ENCODE measurements at places on chromosomes 1 and 21. TPM values are rescaled to one million over a fixed set of nuclear protein-coding genes. Genes with fewer than 3 reads are reported as not detected.

LIN28A gene
- not detected for total RNA-seq

SYPL2 gene
- not detected for total RNA-seq

CD1D gene
- total RNA-seq: not detected

DNTTIP2 gene
- 74.5 TPM for total RNA-seq

MCOLN3 gene
- 1.1 TPM for total RNA-seq

TBCE gene
- 27.4 TPM for total RNA-seq

- peak; percentile 80 for DNase-seq
These were observed 9.0 kb downstream of the LRRC47 start for GRCh38 chr1:3787349-3787715.

DNA sequence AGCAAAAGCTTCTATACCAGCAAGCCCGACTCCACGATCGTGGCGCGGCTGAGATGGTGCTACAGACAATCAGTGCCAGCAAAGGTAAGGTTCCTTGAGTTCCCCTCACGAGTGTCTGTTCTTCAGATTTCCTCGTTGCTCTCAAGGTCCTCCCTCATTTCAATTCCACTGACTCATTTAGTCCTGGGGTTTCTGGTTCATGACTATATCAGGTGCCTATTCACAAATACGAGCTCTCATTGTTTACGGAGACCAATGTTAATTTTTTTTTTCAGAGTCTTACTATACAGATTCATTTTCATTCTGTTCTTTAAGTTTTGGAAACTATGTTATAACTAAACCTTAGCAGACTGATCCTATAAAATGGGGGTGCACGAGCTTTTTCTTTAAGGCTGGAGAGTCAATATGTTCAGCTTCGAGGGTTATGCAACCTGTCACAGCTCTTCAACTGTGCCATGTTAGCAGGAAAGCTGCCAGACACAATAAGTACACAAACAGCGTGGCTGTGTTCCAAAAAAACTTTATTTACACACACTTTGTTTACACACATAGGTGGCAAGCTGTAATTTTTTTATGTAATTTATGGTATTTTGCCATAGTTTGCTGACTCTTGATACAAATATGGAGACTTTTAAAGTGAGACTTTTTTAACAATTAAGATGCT is 134.3 kb downstream of the ZP4 start:
- DNase-seq: no peak

DNA sequence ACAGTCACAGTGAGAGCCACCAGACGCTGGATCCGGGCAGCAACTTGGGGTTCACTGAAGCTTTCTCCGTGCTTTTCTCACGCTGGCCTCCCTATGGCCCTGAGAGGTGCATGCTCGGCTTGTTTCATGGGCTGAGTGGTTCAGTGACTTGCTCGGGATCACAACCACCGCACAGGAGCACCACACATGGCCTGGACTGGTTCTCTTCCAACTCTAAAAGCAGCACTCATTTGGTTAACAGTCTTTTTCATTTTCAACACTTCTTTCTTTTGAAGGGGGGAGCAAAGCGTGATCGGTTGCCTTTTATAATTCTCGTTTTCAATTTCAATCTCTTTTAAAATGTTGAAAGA is 26.2 kb downstream of the UBIAD1 start:
- no peak for DNase-seq

DNA sequence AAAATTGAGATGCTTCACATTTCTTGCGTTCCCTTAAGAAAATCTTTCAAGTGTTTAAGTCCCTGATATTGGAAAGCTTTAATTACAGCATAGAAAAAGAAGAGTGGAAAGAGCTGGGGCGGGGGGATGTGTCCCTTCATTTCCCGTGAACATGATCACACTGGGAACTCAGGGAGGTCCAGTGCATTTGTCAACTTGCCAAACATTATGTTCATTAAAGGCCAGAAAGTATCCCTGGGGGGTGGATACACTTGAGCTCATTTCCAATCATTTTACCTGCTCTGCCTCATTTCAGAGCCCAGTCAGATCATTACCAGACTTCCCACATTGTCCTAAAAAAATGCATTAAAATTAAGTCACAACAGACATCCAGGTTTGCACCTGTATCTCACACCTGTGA is 123.6 kb upstream of the KCNJ15 start:
- DNase-seq: no peak

GRCh38 chr1:245398180-245398579 is 243.4 kb downstream of the KIF26B start:
- DNase-seq: no peak

GRCh38 chr1:231422798-231423309 is 767 bp upstream of the EGLN1 start:
- DNase-seq: no peak

GRCh38 chr1:109828756-109829505 is 65.2 kb upstream of the EPS8L3 start:
- no peak for DNase-seq

DNA sequence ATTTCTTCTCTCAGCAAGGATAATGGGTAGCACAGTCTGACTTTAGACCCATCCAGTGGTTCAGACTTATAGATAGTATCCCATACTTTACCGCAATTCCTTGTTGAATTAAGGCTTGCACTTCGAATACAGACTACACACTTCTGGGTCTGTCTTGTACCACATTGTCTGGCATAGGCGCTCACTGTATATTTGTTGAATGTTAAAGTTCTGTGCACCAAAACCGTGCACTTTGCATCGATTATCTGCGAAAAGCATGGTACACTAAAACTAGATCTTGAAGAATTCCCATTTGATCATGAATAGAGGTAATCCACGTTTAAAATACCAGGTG is 556 bp upstream of the RYR2 start:
- DNase-seq: no peak

DNA sequence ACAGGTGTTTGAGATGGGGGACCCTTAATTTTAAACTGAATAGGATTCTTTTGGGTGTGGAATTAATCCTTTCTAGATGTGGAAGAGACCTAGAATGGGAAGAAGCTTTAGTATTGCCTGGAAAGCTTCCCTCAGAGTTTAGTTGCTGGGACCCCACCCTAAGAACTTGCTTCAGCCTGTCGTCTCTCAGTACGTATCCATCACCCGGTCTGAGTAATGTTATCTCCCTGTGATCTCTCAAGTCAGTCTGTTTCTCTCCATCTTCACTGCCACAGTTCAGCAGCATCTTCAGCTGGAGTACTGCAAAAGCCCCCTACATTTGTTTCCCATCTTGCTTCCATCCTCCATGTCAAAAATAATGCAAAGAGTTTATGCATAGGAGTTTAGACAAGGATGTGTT is 28.9 kb downstream of the CNST start:
- DNase-seq: no peak

DNA sequence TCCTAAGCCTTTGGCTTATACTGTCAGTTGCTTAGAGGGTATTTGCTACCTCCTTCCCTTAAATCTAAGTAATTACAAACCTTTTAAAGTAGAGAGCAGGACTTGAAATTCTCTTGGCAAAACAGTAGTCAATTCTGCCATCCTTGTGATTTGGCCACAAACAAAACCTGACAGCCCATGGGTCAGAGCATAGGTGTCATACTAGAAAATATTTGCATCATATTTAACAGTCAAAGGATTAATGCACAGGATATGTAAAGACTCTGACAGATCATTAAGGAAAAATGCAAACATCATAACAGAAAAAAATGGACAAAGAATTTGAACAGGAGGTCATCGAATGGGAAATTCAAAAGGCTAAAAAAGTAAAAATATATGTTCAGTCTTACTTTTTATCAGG is 50.5 kb downstream of the ZFYVE9 start:
- no peak for DNase-seq

DNA sequence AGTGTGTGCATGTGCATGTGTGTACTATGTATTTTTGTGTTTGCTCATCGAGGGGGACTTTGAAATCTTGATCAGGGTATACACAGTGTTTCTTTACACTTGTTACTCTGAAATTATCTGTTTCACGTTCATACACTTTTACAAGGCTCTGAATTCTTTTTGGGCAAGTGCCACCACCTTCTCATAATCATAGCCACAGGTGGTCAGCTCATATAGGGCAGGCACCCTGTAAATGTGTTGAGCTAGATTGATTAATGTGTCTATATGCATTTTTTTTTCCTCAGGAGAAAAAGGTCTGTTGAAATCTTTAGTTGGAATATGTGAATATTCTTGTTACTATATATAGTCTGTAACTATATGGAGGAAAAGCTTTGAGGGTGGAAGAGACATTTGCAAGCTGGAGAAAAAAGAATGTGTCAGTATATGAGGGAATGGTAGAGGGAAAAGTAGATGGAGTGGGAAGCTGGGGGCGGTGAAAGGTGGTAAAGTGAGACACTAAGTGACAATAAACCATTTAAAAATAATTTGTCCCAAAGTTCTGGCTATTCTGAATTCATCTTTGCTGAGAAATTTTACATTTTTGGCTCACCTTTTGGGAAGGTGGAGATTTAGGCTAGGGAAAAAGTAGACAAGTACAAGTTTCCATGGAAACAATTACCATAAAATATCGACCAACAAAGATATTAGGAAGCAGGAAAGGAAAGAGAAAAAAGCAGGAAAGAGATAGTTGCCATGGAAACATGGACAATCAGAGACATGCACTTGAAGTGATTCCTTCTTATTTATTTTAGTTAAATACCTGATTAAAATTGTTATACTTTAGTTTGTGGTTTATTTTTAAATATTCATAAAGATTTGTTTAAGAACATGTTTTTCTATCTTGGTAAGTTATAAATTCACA is 277.5 kb downstream of the PDE4B start:
- no peak for DNase-seq

GRCh38 chr1:192962901-192963300 is 96.3 kb downstream of the UCHL5 start:
- no peak for DNase-seq

- DNase-seq: no peak
These were observed 25.0 kb upstream of the SUMO3 start for GRCh38 chr21:44842721-44843445.

- DNase-seq: no peak
These were observed 3.2 kb upstream of the NADK start for GRCh38 chr1:1781526-1781903.

DNA sequence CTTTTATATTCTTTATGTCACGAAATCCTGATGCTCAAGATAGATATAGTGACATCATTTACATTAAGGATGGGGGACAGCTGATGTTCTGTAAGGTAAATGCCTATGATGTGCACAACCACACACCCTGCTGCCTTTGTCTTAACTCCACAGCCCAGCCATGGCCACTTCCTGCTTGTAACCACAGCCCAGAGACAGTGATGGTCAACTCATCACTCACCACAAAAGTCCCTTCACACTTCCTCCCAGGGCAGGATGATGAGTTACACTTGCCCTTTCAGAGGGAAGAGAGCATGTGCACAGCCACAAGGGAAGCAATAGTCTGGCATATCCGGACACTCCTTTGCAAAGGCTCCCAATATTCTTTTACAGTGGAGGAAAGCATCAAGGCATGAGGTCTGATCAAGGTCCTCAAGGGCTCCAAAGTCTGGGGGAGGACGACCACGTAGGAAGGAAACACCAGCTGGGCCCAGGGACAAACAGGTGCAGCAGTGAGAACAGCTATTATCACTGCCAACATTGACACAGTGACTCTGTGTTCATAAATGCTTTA is 53.8 kb downstream of the PLPP3 start:
- DNase-seq: no peak

GRCh38 chr1:39270368-39270767 is 65.9 kb downstream of the MACF1 start:
- DNase-seq: no peak

GRCh38 chr1:37561133-37562132 is 4.7 kb downstream of the DNALI1 start:
- DNase-seq: peak; percentile 62

GRCh38 chr1:167617153-167618147 is 12.6 kb upstream of the RCSD1 start:
- peak; percentile 59 for DNase-seq

DNA sequence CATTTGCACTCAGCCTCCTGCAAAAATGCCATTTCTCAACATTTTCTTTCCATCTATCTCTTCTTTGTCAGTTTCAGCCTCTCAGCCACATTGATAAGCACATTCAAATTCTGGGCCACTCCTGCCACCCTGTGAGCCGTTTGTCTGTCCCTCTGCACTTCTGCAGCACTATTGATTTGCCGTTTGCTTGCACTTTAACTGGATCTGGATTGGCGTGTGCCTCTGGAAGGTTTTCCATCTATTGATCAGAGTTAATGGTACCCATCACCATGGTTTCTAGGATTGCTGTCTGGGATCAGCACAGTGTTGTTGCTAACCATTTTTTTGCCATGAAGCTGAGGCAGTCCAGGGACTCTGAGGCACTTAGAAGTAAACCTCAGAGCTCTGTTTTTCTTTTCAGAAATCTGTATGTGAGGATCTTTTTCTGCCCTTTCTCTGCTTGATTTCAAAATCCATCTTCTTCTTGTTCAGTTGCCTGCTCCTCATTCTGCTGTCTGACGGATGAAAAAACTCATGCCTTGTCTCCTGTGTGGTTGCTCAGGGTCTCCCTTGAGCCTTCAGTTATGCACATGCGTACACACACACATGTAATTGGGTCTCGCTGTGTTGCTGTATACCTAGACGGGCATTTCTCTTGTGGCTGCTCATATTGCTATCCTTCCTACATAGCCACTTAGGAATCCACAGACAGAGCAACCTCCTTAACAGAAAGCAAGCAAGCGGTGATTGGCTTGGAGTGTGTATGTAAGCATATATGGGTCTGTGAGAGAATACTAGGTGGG is 67.9 kb downstream of the NOS1AP start:
- no peak for DNase-seq

DNA sequence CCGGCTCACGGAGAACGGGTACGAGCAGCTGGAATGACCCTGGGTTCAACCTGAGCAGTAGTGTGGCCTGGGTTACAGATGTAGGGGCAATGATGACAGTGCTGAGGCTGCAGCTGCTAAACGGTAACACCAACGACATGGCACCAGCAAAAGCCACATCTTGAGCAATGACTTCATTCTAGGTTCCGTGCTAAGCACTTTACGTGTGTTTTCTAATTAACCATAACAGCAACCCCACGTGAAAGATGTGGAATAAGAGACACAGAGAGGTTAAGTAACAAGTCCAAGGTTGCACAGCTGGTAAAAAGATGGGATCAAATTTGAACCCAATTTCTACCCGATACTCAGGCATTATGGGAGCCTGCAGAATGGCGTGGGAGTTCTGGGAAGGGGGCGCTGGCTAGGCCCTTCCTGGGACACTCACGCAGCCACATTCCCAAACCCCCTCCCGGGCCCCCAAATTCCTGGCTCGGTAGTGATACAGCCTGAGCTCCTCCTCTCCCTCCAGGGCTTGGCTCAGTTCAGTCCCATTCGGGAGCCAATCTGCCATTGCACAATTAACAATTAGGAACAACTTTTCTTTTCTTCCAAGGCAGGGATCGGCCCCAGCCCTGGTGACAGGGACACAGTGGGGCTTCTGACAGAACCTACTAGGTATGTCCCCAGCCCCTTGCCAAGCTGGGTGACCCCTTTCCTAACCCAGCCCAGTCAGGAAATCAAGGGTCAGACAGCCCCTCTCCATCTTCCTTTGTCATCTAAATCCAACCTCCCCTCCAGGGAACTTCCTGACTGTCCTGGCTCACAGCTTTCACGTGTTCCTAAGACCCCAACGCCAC is 23.8 kb upstream of the ECE1 start:
- DNase-seq: no peak
